ENCODE measurements at places on chromosomes 16 and 17. TPM values are rescaled to one million over a fixed set of nuclear protein-coding genes. Genes with fewer than 3 reads are reported as not detected.

GRCh38 chr17:78001182-78001581 is 42.7 kb downstream of the TNRC6C start:
- H3K4me1 ChIP-seq = peaks cover 66% of the 10 kb centered on the region
- peaks cover 8% of the 10 kb centered on the region for H3K36me3 ChIP-seq

Gene SPN
- 114 TPM for total RNA-seq

Gene ZFPM1
- 12.0 TPM for total RNA-seq

DNA sequence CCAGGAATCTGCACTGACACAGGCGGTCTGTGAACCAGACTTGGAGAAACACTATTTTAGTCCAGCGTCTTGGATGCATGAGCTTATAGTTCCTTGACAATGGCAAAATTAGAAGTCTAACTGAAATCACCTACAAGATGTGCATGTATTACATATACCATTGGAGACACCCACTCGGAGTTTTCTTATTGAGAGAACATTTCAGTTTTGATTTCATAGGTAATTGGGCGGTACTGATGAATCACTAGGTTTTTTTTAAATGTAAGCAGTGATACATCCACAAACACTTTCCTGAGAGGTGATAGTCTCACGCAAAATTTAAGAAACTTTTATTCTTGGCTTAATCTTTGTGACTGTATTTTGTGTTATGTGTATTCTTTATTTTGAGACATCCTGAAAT is 69.8 kb downstream of the PRKCA start:
- peaks cover 70% of the 10 kb centered on the region for H3K4me1 ChIP-seq
- no peak for DNase-seq
- peaks cover 8% of the 10 kb centered on the region for H3K36me3 ChIP-seq
- peak overlapping the region; percentile 85 for H3K27ac ChIP-seq

DNA sequence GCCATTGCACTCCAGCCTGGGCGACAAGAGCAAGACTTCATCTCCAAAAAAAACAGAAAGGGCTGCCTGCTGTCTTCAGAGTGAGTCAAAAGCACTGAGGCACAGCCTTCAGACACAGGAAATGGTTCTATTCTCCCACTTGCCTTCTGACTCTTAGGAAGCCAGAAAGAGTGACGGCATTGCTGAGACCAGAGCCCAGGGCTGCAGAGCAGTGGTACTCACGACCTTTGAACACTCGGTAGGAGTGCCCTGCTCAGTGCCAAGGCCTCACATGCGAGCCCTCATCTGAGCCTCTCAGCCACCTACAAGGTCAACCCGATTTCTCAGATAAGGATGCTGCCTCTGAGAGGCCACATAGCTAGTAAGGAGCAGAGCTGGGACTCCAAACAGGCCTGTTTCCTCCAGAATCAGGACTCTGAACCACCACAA is 3.5 kb upstream of the ITGAE start:
- peaks cover 6% of the 10 kb centered on the region for H3K36me3 ChIP-seq
- H3K27me3 ChIP-seq = no peaks in the 10 kb centered on the region
- DNase-seq = peak; percentile 65
- peaks cover 19% of the 10 kb centered on the region for H3K4me1 ChIP-seq

GRCh38 chr17:35799942-35800341 is 4.5 kb upstream of the MMP28 start:
- peaks cover 25% of the 10 kb centered on the region for H3K4me1 ChIP-seq
- H3K27me3 ChIP-seq = peaks cover 24% of the 10 kb centered on the region
- H3K36me3 ChIP-seq = no peaks in the 10 kb centered on the region
- no peak overlapping the region for H3K27ac ChIP-seq
- no peak overlapping the region for H3K4me3 ChIP-seq

DNA sequence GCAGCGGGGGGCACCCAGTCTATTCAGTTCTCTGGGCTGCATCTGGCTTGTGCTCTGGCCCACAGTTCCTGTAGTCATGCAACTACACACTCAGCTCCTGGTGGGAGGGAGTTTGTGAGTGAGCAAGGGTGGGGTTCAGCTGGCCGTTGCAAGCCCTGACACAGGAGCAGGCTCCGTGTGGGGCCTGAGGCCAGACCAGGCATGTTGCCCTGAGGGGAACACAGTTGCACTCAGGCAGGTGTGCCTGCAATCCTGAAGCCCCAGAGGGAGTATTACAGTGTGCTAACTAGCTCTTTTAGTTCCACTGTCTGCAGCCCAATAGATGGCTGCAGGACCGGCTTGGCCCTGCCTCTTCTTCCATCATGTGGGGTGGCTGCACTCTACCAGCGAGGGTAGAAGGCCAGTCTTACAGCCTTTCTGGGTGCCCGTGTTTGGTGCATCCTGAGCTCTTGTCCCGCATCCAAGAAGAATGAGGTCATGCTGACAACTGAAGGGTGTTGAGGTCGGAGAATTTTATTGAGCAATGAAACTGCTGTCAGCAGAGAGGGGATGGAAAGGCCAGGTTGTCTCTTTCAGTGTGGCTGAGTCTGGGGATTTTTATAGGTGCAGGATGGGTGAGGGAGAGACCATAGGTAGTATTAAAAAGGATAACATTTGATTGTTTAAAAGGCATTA is 49.9 kb upstream of the ELAC2 start:
- DNase-seq = no peak
- no peaks in the 10 kb centered on the region for H3K4me1 ChIP-seq
- H3K4me3 ChIP-seq = no peak overlapping the region
- H3K27me3 ChIP-seq = peaks cover 15% of the 10 kb centered on the region
- H3K36me3 ChIP-seq = no peaks in the 10 kb centered on the region

Gene CHST5
- total RNA-seq = not detected

Gene PIPOX
- 2.4 TPM for total RNA-seq

DNA sequence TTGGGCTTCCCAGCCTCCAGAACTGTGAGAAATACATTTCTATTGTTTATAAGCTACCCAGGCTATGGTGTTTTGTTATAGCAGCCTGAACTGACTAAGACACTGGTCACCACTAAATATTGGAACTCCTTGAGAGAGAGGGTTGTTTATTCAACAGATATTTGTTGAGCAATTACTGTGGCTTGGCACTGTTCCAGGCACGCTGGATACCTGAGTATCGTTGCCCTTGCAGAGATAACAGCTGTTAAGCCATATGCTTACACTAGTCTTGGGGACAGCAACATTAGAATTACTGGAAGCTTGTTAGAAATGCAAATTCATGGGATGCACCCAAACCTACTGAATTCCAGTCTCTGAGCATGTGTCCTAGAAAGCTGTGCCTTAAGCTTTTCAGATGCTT is 230.7 kb downstream of the HS3ST4 start:
- DNase-seq = no peak
- H3K27me3 ChIP-seq = peaks cover 6% of the 10 kb centered on the region
- H3K4me1 ChIP-seq = no peaks in the 10 kb centered on the region
- H3K36me3 ChIP-seq = no peaks in the 10 kb centered on the region

Gene C16orf74
- not detected for total RNA-seq
